ENCODE measurements at places on chromosomes 7 and 10.

DNA sequence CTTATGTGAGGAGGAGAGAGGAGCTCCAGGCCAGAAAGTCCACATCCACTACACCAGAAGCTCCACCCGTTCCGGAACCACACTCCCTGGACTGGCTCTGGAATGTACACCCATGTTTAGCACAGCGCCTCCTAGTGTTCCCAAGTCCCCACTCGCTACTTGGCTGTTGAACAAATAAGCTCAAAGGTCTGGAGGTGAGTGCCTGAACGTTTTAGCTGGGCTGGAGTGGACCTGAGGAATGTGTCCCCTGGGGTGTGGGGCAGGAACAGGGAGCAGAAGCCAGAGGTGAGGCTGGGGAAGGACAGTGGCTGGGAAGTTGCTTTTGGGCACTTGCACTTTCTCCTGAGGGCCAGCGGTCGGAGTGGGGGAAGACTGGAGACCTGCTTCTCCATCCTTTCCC lies 164.1 kb upstream of the CDCA7L start:
- DNase-seq: no peak

GRCh38 chr7:107891636-107892366 lies 818 bp downstream of the DLD start:
- DNase-seq: no peak

DNA sequence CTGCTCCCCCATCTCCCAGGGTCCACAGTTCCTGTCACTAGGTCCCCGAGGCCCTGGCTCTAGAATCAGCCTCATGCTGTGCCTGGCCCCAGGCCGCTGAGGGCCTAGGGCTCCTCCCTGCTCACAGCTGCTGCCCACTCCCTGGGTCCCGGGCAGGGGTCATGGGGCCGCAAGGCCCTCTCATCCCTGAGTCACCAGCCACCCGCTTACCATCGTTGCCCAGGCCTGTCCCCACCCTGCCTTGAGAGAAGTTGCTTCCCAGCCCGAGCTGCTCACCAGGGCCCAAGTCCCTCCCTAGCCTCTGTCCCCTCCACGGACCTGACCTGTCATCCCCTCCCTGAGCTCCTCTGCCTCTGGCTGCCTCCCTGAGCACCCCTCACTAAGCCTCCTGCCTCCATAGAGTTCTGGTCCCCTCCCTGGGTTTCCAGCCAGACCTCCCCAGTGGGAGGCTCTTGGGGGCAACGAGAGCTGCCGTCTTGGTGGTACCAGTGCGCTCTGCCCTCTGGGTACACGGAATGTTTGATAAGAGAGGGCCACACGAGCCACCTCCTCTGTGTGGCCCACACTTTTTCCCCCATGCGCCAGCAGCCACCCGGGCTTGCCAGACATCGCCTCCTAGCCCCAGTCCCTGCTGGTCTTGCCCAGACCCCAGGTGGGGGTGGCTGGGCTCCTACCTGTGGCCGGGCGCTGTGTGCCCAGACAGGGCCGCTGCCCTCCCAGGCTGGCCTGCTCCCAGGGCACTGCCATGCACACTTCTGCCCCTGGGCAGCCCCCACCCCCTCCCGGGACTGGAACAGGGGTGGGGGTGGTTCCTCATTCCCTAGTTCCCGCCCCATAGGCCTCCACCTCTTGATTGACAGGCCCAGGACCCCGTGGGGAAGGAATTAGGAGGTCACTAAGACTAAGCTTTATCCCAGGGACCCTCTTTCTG lies 21.3 kb downstream of the MLXIPL start:
- no peak for DNase-seq

- no peak for DNase-seq
These were observed 8.1 kb downstream of the IL2RA start for GRCh38 chr10:6053816-6054631.

DNA sequence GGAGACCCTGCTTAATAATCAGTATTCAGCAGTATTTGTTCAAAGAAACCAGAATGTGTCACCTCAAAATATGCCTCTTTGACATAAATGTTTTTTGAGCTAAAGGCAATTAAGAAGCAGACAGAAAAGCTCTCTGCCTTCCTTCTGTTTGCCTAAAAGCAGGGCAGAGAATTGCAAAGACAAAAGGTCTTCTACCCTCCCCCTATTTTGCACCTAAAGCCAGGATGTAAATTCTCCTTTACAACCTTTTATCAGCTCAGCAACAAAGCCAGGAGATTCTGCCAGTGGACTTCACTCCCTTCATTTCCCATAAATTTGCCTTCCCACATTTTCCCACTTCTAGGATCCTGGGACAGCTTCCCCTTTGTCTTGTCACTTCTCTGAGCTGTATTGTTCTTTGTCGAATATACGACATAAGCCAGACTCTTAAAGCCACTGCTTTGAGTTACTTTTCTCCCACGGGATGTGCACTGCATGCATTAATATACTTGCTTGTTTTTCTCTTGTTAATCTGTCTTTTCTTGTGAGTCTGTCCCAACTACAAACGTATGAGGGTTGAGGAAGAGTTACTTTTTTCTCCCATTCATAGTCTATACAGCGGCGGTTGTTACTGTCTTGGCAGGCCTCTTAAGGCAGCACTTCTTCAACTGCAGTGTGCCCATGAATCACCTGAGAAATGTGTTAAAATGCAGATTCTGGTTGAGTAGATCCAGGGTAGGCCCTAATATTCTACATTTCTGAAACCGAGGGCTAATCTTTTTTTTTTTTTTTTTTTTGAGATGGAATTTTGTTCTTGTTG lies 48.2 kb downstream of the ST8SIA6 start:
- DNase-seq: no peak

DNA sequence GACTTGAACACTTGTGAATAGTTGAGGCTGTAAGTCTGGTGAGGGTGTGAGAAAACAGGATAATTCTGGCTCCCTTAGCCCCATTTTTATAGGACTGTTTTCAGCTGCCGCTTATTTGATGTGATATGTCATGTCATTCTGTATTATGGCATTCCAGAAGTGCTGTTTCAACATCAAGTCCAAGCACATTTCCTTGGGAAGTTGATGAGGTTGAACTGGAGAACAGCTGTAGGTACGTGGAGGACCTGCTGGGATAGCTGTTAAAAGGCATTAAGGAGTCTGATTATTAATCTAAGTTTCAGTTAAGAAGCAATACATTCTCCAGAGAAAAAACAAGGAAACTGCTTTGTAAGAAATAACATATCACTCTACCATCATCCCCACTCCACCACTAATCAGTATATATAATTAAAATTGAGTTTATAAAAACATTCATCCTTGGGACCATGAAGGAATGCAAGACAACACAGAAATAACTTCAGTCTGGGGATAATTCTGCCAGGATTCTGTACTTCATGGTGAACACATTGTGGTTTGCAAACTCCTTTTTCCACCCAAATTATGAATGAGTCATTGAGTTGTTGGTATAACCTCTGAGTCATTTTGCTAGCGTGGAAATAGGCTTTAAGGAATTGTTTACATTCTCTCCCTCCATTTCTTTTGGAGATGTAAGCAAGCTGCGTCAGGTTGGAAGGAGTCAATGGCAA lies 39.9 kb upstream of the TMEM229A start:
- DNase-seq: no peak

GRCh38 chr10:48551861-48552591 lies 52.8 kb downstream of the ARHGAP22 start:
- no peak for DNase-seq

GRCh38 chr10:22658745-22659410 lies 55.5 kb downstream of the PIP4K2A start:
- DNase-seq: no peak
